GM12864 (cell line): ENCODE measurements at places on chromosomes 3 and 15.

GRCh38 chr15:66180531-66181097, 72.9 kb downstream of the MEGF11 start:
- DNase-seq: no peak

DNA sequence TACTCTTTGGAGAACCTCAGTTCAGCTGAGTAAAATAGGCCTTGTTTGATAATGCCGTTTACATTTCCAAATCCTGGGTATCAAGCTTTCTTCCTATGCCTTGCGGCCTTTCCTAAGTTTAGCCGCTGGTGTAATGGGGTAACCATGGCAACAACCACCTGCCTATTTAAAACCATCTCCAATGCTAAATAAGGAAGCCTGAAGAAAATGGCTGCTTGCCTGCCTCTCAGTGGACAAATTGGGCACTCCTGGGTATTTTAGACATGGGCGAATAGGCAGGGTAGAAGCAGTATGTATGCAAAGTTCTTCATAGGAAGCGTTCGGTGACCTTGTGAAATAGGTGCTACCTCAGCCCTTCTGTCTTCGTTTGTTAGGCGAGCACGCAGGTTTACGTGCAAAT, 122.7 kb downstream of the DGKG start:
- DNase-seq: no peak

GRCh38 chr3:14077310-14077709, 47.4 kb downstream of the CHCHD4 start:
- no peak for DNase-seq

- DNase-seq: no peak
Measured at GRCh38 chr15:38600236-38600635, 35.6 kb upstream of the RASGRP1 start.

DNA sequence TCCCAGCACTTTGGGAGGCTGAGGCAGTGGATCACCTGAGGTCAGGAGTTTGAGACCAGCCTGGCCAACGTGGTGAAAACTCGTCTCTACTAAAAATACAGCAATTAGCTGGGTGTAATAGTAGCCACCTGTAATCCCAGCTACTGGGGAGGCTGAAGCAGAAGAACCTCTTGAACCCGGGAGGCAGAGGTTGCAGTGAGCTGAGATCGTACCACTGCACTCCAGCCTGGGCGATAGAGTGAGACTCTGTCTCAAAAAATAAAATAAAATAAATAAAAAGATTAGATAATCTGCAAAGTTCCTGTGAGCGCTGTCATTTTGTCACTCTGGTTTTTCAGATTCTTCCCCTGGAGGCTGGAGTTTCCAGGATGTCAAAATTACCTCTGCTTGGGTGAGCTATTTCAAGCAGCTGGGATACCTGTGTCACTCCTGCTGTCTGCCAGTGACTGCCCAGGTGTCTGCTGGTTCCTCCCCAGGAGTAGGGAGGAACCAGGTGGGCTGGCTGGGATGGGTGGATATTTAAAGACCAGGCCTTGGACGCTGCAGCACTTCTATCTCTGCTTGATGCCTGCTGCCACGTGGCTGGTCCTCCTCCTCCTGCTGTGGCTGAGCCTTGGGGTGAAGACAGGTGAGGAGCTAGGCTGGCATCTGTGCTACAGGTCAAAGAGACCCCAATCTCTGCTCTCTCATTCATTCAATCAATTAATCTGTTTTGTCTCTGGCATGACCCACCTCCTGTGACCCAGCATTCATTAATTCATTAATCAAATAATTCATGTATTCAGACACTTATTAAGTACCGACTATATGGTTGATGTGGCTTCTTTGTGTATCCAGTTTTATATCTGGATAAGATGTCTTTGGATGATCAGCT, 19.5 kb upstream of the MUC20 start:
- no peak for DNase-seq

DNA sequence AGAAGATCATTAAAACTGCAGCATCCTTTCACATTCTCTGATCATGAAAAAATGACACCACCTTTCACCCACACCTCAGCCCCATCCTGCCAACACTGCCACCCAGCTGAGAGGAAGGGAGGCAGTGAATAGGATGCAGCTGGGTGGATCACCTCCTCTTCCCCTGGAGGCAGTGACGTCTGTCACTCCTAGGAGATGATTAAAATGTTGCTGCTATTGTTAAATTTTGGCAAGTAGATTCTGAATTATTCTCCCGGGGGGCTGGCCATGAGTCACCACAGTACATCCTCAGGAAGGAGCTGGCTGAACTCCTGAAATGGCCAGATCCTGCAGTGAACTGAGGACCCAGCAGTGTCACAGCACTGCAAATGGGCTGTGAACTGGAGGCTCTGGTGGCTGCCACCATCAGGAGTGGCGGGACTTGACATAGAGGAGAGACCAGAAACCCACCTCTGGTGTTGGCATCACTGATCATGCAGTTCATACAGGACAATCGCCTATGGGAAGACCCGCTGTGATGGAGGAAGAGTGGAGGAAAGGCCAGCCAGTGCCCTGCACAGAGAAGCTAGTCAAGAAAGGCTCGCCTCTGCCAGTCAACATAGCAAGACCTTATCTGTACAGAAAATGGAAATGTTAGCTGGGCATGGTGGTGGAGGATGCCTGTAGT, 199.1 kb downstream of the FAM43A start:
- no peak for DNase-seq

DNA sequence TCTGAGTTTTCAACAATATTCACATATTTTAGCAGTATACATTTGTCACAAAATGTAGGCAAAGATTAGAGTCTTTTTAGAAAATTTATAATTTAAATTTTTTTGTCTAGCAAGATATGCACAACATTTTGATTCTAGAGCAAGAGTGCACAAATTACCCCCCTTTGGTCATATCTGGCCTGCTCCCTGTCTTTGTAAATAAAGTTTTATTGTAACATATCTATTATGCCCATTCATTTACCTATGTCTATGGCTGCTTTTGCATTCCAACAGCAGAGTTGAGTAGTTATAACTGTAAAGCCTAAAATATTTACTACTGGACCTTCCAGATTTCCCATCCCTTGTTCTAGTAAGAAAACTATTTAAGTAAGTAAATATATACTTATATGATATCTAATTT, 430.7 kb downstream of the EDEM1 start:
- DNase-seq: no peak

DNA sequence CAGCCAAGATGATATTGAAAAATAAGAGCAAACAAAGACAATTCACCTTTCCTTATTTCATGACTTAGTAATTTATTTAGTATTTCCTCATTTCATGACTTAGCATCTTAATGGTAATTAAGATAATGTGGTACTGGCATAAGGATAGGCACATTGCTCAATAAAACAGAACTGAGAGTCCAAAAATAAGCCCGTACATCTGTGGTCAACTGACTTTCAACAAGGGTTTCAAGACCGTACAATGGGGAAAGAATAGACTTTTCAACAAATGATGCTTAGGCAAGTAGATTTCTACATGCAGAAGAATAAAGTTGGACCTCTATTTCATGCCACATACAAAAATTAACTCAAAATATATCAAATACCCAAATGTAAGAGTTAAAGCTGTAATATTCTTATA, 603 bp upstream of the PYDC2 start:
- DNase-seq: no peak
